ENCODE measurements at places on chromosomes 5 and 9.

DNA sequence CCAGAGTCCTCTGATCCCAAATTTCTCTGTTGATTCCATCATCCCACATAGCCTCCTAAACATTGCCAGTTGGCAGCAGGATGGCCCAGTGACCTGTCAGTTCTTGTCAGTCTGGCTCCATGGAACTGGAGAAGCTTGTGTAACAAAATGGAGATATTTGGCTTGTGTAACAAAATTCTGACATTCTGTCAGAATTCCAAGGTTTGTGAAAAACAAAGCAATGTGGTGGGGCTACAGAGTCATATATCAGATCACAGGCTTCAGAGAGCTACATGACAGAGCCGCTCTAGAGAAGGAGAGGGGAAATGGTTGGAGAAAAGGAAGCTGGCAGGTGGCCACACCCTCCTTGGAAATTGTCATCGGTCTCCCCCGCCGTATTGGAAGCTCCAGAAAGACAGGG, 75.4 kb upstream of the MAN2A1 start:
- DNase-seq = no peak

DNA sequence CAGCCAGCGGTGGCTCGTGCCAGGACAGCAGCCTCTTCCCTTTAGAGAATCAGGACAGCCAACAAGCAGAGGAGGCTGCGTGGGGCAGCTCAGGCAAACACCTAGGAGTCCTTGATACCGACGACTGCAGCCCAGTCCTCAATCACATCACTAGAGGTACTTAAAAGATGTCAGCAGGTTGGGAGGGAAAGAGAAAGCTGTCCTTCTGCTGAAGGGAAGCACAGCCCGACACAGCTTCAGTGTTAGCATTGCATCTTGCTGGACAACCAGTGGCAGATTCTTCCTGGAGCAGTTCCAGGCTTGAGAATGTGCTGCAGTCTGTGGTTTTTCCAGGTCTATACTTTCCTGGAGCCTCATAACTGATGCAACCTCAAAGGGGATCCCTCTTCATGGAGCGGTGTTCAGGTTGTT, 230.5 kb downstream of the SYK start:
- DNase-seq = no peak

DNA sequence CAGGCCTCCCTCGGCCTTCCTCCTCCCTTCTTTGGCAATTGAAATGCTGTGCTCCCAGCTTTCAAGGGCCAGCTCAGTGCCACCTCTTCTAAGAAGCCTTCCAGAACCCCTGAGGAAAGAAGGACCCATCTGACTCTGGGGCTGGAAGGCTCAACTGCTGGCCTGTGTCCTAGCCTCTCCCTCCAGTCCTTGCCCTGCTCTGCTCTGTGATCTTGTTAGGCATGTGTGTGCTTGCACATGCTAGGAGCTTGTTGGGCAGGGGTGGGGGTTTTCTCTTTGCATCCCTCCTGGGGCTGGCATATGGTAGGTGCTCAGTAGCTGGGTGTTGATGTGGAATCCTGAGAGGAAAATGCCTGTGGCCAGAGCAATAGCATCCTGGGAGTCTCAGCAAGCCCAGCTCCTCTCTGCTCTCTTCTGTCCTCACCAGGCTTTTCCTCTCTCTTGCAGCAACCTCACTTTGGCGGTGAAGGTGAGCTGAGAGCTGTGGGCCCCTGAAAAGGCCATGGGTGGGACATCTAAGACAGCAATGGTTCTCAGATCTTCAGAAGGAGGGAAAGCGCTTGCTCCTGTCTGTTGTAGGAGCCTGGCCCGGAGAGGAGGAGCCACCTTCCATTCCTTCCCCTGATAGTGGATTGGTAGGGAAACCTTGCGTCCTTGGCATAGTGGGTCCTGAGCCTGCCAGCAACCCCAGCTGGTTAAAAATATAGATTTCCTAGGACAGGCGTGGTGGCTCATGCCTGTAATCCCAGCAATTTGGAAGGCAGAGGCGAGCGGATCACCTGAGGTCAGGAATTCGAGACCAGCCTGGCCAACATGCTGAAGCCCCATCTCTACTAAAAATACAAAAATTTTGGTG, 9.9 kb downstream of the DOLK start:
- DNase-seq = no peak

- DNase-seq = no peak
Measured at GRCh38 chr5:151015974-151016587, 4.3 kb upstream of the GPX3 start.

DNA sequence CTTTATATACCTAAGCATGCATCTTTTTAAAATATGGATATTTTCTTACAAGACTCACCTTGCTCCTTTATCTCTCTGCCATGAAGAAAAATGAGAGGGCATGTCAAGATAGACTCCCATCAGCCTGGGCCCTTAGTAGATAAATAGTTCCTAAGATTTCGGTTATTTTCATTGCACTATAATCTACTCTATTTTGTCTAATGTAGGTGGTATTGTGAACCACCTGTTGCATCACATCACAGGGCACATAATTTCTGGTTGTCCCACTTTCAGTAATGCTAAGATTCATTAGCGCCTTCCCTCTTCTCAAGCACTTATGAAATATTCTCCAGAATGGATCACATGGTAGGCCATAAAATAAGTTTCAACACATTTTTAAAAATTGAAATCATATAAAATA, 202.5 kb upstream of the ADRA1B start:
- DNase-seq = no peak

DNA sequence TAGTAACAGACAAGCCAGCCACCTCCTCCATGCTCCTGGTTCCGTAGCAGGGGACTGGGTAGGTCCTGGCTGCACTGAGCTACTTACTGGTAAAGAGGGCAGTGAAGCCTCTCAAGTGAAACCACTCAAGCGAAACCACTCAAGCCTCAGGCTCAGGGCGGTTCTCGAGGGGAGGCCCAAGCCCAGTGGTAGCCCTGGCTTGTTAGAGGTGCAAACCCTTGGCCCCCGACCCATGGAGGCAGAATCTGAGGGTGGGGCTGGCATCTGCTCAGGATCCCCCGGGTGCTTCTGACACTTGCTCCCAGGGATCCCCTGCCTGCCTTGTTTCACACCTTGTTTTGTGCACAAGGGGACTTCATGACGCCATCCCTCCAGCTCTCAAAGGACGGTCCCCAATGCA, 76.5 kb upstream of the OLFM1 start:
- no peak for DNase-seq

- DNase-seq = no peak
Measured at GRCh38 chr5:60066502-60066901, 173.0 kb upstream of the PDE4D start.

- peak; percentile 71 for DNase-seq
Measured at GRCh38 chr9:121707477-121708424, 56.3 kb downstream of the DAB2IP start.

DNA sequence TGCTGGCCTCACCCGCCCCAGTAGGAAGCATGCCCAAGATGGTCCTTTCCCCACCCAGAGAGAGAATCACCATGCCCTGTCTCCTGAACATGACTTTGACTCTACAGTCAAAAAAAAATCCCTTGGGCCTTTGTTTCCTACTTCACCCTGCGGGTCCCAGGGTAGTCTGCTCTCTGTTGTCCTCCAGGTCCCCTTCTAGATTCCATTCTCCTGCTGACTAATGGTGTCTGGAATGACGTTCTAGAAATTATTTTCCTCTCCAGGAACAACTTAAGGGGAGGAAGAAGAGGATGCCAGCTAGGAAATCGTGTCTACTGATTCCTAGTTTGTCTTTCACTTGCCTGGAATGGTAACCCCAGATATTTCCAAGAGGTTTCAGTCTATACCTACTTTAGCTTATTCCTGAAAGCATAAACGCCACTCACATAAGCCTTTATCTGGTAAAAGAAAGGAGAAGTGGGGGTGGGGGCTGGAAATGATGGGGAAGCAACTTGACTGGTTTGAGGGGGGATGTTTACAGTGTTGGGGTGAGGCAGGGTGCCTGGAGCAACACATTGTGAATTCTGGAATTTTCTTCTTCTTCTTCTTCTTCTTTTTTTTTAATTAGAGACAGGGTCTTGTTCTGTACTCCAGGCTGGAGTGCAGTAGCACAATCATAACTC, 93.9 kb downstream of the SNX18 start:
- DNase-seq = no peak

- DNase-seq = no peak
Measured at GRCh38 chr9:19269582-19269981, 39.1 kb downstream of the DENND4C start.

DNA sequence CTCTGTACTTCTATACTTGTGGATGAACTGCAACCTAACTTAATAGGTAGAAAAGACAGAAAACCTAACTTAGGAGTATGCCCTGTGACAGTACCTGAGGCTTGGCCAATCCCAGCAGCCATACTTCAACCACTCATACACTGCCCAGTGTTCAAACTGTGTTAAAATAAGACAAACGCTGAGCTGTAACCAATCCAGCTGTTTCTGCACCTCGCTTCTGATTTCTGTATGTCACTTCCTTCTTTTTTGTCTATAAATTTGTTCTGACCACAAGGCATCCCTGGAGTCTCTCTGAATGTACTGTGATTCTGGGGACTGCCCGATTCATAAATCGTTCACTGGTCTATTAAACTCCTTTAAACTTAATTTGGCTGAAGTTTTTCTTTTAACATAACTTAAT, 41.4 kb downstream of the AUH start:
- DNase-seq = no peak

DNA sequence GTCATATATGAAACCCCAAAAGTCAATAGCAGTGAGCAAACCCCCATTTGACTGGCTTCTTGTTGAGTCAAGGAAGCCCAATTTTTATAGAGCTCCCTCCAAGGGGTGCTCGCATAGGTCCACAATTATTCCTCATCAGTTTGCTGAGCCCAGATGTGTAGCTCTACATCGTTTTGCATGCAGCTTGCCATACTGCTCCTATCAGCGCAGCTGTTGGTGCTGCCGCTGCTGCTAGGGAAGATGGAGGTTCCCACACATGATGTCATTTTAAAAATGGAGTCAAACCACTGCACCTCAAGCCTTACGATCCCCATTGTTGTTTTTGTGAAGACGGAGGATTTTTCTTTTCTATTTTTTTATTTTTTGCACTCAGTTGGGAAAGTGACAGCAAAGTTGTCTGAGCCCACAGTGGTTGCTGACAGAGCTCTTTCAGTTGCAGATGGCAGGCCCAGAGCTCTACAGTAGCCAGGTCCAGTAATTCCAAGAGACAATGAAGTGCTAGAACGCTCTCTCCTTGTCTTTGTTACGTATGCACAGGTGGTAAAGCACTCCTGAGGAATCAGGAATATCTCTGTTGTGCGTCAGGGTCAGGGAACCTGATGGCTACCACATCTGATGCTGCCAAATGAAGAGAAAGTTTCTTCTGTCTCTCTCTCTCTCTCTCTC, 23.2 kb upstream of the C5orf63 start:
- DNase-seq = no peak

GRCh38 chr5:79512049-79512448, 1.9 kb downstream of the HOMER1 start:
- no peak for DNase-seq

- no peak for DNase-seq
Measured at GRCh38 chr5:139196296-139196956, 1.7 kb downstream of the SIL1 start.

DNA sequence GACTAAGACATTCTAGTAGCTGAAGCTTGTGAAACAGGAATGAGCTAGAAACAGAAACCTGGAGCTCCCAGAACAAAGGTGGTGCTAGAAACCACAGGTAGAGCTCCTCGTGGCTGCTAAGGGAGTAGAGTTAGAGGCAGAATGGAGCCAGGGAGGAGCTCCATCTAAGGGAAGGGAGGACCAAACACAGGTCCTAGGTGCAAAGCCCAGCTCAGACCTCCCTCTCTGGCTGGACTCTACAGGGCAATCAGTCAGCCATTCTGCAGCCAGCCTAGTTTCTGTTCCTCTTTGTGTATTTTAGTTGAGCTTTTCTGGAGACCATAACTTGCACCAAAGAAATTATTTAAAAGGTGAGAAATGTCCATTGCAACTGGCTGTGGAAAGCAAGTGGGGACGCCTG, 70.4 kb downstream of the CRB2 start:
- no peak for DNase-seq

DNA sequence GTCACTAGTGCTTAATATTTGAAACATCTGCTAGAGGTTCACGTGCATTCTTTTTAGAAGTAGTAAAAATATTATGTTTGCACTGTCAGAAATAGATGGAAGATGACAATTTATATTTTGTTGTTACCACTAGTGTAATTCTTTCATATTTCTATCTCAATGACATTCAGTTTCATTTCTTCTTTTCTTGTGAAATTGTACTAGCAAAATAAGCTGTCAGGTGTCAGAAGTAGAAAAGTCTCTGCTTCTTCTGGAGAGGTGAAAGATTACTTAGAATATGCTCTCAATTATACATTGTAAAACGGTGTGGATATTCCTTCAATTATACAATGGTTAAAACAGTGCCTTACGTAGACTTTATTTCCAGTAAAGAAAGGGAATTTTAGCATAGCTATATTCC, 395.4 kb downstream of the CSNK1G3 start:
- no peak for DNase-seq

DNA sequence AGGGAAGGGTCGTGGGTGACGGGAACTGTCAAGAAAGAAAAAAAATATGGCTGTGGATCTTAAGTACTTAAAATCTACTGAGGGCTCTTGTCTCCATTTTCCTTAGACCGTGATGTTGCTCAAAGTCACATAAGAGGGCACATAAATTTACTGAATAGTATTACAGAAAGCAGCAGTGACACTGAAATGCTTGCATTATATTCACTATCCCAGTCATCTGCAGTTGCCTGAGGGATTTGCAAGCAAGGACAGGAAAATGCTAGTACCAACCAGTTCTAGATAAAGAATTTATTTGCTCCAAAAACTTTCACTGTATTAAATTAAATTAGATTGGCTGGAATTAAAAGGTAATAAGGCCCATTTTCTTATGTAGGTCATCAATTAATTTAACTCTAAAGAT, 106.5 kb upstream of the CCDC152 start:
- DNase-seq = no peak

GRCh38 chr9:100090880-100091279, 7.9 kb downstream of the ERP44 start:
- no peak for DNase-seq

DNA sequence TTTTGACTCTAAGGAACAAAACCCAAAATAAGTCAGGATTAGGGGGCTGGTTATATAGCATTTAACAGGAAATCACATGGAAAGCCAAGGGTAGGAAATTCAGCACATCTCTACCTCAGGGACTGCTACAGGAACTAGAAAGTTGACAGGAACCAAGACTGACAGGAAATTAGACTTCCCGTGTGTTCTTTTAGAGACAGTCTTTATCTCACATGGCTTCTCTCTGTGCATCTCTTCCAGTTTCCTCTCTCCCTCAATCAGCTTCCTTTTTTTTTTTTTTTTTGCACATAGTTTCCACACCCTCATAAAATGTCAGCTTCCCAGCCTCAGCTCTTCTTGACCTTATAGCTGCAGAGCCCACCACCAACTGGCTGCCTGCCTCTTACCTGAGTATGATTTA, 4.8 kb downstream of the RECK start:
- peak; percentile 3 for DNase-seq

GRCh38 chr5:58940446-58940845, 357.6 kb downstream of the RAB3C start:
- DNase-seq = no peak

DNA sequence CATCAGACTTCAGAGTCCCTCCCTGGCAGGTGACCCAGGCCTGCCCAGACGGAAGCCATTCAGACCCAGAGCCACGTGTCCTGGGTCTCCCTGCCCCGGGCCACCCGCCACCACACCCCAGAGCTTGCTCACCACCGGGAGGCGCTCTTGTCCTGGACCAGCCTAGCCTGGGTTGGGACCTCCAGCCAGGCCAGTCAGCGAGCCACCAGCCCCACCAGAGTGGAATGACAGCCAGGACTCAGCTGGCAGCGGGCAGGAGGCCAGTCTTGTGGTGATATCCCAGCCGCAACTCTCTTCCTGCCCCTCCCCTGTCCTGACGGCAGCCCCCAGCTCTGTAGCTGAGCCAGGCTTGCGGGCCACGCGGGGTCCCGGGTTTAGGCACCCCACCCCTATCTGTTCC, 1.7 kb upstream of the PTGDS start:
- DNase-seq = peak; percentile 30

GRCh38 chr5:104659497-104659896, 1096.9 kb upstream of the NUDT12 start:
- no peak for DNase-seq

Data from activated CD4-positive, alpha-beta T cell treated with anti-CD3 and anti-CD28 coated beads, Interleukin-2, amount 50 U/mL, for 16 hours (primary cell).